Regular cardiac myocyte (primary cell): ENCODE measurements at places on chromosomes 7 and 10. TPM values are rescaled to one million over a fixed set of nuclear protein-coding genes. Genes with fewer than 3 reads are reported as not detected.

The SPAM1 gene
- total RNA-seq = not detected in 2 replicates

The NKX2-3 gene
- not detected in 2 replicates for total RNA-seq

The GFRA1 gene
- 0.19 and 0.56 TPM in 2 replicates for total RNA-seq

The UCMA gene
- total RNA-seq = not detected in 2 replicates

The ERVW-1 gene
- not detected in 2 replicates for total RNA-seq

The PAPOLB gene
- total RNA-seq = 0.19 and 0.28 TPM in 2 replicates

The PILRA gene
- under 0.01 and 0.28 TPM in 2 replicates for total RNA-seq

The TWIST1 gene
- 33.5 and 39.5 TPM in 2 replicates for total RNA-seq

The VAX1 gene
- total RNA-seq = not detected in 2 replicates

The PAXIP1 gene
- 4.5 and 7.9 TPM in 2 replicates for total RNA-seq

The COMMD3 gene
- total RNA-seq = 42.8 and 45.6 TPM in 2 replicates

The HGF gene
- total RNA-seq = 121 and 211 TPM in 2 replicates

The TMEM196 gene
- under 0.01 TPM in 1 of 2 replicates, not detected in the other for total RNA-seq

The MOGAT3 gene
- not detected in 2 replicates for total RNA-seq

The OR2A5 gene
- not detected in 2 replicates for total RNA-seq

The CEP55 gene
- total RNA-seq = 8.7 and 74.0 TPM in 2 replicates

The CPN1 gene
- not detected in 2 replicates for total RNA-seq
